B cell (primary cell): ENCODE measurements at places on chromosomes 3 and 15.
A peak's percentile ranks its signal among the peaks of the same experiment; 100 is the strongest.

GRCh38 chr3:183266454-183266853 lies 13.4 kb downstream of the B3GNT5 start:
- no peak for DNase-seq

DNA sequence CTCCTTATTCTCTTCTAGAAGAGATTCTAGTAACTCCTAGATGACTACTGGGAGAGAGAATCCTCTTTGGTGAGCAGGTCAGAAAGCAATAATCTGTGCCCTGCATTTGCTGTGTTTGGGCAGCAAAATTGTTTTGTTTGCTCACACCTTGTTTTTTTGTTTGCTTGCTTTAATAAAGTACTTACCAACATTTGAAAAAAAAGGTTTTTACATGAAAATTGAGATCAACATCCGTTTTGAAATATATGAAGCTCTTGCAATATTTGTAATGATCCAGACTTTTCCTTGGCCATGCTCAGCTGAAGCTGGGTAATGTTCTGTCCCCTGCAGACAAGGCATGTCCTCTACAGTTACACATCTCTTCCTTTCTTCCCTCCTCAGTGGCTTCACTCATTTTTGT lies 62.2 kb downstream of the DIPK2A start:
- no peak for DNase-seq

GRCh38 chr3:182722907-182723306 lies 70.4 kb upstream of the ATP11B start:
- no peak for DNase-seq

DNA sequence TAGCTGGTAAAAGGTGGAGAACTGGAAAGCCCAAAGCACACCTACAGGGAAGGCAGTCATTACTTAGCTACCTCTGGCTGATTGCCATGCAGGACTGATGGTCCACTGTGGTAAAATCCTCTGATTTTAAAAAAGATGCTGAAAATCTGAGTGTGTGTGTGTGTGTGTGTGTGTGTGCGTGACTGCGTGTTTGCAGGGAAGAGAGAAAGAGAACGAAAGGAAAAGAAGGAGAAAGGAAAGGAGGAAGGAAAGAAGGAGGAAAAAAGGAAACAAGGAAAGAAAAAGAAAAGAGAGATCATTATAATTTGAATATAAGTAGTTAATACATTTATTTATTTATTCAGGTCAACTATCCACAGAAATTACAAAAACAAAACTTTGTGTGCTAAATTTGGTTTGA lies 488.7 kb upstream of the KCNMB2 start:
- no peak for DNase-seq

- no peak for DNase-seq
Observed at GRCh38 chr15:92417716-92418115, 24.0 kb downstream of the ST8SIA2 start.

GRCh38 chr15:74174219-74174957 lies 878 bp downstream of the ISLR start:
- no peak for DNase-seq

DNA sequence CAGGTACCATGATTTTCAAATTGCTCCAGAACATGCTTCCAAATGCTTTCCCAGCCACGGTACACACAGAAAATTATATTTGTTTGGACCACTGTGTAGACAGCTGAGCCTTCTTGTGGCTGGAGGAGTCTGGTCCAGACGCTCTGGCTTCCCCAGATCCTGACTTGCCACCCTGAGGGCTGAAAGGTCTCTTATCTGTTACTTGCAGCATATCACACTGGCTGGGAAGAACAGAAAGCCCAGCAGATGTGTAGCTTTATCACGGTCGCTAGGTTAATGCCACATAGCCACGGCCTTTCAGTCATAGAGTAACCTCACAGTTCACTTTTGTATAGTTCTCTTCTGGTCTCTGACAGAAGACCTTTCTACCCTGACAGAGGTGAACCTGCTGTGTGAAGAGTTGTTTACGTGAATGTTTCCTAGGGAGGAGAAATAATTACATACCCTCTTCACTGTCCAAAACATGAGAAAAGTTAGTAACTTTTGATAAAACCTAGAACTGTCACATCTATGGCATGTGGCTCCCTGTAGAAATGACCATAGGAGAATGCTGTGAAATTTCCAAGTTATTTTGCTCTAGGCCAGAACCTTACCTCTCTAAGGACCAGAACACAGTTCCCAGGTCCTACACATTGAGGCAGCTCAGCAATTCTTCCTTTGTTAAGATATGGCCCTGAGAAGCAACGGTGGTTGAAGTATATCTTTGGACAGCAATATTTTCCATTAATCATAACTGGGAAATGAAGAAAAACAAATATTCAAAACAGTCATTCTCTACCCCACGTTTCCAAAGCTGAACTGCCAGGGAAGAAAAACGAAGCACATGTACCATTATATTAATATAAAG lies 15.8 kb upstream of the STIMATE start:
- DNase-seq, result no peak

GRCh38 chr15:53829471-53829870 lies 70.0 kb upstream of the WDR72 start:
- DNase-seq, result no peak

GRCh38 chr3:41176596-41176995 lies 22.7 kb upstream of the CTNNB1 start:
- no peak for DNase-seq

GRCh38 chr3:41295740-41296139 lies 96.4 kb downstream of the CTNNB1 start:
- DNase-seq, result no peak

GRCh38 chr3:184129012-184129411 lies 6.1 kb upstream of the EIF2B5 start:
- DNase-seq, result no peak

- no peak for DNase-seq
Observed at GRCh38 chr15:58295637-58296215, 136.1 kb upstream of the LIPC start.

DNA sequence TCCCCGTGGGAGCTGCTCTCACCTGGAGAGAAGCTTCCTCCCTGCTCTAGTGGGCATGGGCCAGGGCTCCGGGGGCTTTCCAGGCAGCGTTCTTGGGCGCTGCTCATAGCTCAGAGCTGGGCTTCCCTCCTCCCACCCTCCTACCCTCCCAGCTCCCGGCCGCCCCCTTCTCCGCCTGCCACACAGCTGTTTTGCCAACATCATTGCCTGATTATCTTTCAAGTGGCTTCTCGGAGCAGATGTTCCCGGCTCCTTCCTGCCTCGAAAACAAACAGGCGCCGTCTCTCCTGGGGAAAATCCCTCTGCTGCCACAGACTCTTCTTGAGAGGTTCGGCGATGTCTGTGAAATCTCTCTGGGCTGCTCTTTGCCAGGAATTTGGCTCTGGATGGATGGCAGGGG lies 195.6 kb downstream of the RPLP1 start:
- no peak for DNase-seq

DNA sequence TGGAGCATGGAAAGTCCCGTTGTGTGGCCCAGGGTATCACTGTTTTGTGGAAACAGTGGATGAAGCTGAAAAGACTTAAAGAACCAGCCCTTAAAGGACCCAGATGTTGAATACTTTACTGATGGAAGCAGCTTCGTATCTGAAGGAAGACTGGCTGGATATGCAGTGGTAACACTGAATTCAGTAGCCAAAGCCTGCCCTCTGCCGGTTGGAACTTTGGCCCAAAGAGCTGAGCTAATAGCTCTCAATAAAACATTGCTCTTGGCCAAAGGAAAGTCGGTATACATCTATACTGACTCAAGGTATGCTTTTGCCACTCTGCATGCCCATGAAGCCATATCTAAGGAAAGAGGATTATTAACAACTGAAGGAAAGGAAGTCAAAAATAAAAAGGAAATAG lies 885.4 kb downstream of the PDCD6IP start:
- peak; percentile 41 for DNase-seq

- DNase-seq, result no peak
Observed at GRCh38 chr3:65888980-65889706, 149.6 kb downstream of the MAGI1 start.

DNA sequence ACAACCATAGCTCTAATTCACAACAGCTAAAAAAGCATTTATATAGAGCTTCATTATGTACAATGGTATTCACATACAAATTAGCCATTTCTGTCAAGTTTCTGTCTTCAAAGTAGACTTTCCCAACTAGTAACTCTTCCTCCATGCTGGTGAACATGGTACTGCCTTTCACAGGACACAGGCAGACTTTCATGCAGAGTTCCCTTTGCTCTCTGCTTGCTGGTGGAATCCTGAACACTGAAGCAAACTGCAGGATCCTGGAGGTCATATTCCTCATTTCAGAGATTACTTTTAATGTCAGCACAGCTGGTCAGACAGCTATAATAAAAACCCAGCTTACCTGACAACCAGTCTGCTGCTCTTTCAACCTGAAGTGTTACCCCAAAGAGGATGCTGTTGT lies 53.6 kb downstream of the TASOR start:
- no peak for DNase-seq

DNA sequence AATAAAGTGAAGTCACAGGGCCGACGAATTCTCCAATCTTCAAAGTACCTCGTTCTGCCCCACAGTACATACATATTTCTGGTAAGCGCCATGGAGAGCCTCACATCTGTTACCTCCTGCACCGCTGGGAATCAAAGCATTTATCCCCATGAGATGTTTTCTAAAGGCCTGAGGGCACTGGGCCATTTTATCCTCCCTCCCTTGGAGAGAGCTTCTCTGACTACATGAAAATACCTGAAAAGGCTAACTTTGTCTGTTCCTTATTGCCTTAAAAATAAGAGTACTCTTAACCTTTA lies 148.1 kb downstream of the RORA start:
- DNase-seq, result no peak

GRCh38 chr15:98143116-98143515 lies 182.6 kb downstream of the ARRDC4 start:
- DNase-seq, result no peak

GRCh38 chr3:158765518-158766205 lies 33.4 kb upstream of the RARRES1 start:
- DNase-seq, result no peak

- no peak for DNase-seq
Observed at GRCh38 chr3:32870373-32871095, 52.7 kb downstream of the TRIM71 start.

GRCh38 chr3:111027868-111028267 lies 43.7 kb upstream of the NECTIN3 start:
- DNase-seq, result no peak

DNA sequence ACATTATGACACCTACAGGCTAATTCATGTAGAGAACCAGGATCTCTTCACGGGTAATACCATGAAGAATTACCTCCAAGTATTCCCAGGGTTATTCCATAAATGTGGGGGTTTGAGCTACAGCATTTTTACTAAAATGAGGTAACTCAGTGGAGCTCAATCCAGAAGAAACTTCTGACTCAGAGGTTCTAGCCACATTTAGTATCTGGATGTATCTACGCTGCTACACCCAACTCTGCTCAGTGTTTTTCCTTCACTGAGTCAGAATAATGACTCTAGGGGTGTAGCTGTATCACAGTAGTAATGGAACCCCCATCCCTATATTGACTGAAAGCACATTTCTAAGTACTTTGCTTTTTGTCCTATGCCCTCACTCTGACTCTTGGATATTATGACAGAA lies 52.4 kb downstream of the COPS2 start:
- DNase-seq, result no peak

DNA sequence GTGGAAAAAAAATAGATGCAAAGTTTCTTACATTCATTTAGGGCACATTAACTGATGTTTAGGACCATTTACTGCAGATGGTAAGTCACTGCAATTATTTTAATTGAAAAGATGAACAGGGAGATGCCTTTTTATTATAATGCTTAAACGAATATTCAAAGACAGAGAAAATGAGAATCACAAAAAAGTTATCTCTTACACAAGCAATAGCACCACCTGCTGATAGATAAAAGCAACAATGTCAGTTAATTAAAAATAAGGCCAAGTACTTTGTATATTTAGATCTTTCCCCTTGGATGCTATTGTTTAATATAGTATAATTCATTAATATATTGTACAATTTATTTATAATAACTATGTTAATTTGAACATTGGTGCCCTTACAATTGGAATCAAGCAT lies 55.9 kb downstream of the IFT80 start:
- DNase-seq, result peak; percentile 9

GRCh38 chr3:178787960-178788359 lies 251.7 kb downstream of the KCNMB2 start:
- DNase-seq, result no peak

DNA sequence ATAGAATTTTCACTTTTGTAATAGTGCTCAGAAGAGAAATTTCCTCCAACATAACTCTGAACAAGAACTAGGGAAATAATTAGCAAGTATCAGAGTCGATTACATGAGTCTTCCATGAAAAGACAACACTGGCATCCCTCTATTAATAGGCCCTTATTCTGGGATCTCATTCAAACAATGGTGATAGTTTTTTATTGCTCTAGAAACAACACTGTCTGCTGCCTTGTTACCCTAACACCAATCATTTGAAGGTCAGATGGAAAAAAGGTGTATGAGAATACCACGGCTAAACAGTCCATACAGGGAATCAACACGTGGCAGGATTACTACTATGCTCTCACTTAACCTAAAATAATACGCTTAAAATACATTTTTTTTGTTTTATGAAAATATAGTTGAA lies 35.9 kb downstream of the GNB4 start:
- DNase-seq, result no peak

DNA sequence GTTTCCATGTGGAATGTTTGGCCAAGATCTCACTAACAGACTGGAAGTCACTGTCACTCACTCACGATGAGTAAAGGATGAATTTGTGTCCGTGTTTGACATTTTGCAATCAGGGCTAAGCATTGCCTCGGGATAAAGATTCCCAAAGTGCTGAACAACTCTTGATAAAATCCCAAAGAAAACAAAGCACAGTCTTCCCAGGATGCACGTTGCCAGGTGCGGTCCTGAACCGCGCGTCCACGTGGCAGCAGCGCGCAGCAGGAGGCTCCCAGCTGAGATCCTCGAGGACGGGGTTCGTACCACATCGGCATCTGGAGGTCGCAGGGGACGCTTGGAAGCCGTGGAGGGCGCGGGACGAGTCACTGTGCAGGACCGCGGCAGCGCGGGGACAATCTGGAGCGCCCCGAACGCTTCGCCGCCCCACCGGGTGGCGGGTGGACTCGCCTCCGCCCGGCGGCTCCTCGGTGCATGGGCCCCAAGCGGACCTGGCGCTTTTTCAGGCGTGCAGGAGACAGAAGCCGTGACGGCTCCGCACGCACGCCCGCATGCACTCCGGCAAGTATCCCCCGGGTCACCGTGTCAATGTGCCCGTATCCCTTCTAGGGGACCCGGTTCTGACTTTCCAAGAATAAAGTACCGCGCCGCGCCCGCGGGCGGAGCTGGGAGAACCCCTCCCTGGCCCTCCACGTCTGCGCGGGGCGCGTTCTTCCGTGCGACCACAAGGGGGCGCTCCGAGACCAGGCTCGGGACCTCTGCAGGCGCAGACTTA lies 17.7 kb downstream of the CPN2 start:
- peak; percentile 91 for DNase-seq

- DNase-seq, result no peak
Observed at GRCh38 chr3:9439331-9439730, 41.9 kb downstream of the SETD5 start.

GRCh38 chr3:127792541-127793292 lies 29.6 kb downstream of the MGLL start:
- DNase-seq, result no peak

- no peak for DNase-seq
Observed at GRCh38 chr15:101206176-101206591, 45.7 kb downstream of the CHSY1 start.
